ENCODE measurements at places on chromosomes 11 and 22.
A peak's percentile ranks its signal among the peaks of the same experiment; 100 is the strongest.

DNA sequence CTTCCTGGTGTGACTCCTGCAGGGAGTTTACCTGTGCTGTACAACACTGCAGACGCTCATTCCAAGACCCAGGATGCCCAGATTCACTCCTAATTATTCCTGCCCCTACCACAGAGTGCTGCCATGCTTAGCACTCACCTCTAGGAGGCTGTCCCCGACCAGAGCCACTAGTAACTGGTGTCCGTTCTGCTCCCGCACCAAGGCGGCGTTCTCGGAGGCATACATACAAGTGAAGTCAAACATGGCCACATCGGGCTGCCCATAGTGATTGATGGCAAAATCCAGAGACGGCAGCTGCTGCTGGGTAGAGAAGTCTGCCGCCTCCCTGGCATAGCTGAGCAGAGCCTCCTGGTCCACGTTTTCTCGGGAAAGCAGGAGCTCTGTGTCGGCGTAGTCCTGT, 122.3 kb upstream of the BID start:
- no peak for DNase-seq

- DNase-seq: no peak
These were observed 92.3 kb upstream of the ANO1 start for GRCh38 chr11:69985641-69986439.

- DNase-seq: peak; percentile 96
These were observed 6.7 kb upstream of the AHNAK start for GRCh38 chr11:62553080-62553838.

DNA sequence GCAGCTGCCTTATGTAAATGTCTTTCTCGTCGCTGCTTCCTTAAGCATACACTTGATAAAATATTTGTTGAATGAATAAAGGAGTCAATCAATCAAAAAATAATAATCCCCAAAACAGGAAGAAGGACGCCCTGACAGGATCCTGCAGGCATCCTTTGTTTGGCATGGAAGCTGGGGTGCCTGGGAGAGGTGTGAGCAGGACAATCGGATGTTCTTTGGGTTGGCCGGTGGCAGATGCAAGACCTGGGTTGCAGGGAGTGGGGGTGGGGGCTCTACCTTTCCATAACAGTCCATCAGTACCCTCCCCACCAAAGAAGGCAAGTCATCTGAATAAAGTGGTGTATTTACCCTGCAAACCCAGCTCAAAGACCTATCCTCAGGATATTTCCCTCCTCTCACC, 1.4 kb upstream of the SHANK2 start:
- no peak for DNase-seq

DNA sequence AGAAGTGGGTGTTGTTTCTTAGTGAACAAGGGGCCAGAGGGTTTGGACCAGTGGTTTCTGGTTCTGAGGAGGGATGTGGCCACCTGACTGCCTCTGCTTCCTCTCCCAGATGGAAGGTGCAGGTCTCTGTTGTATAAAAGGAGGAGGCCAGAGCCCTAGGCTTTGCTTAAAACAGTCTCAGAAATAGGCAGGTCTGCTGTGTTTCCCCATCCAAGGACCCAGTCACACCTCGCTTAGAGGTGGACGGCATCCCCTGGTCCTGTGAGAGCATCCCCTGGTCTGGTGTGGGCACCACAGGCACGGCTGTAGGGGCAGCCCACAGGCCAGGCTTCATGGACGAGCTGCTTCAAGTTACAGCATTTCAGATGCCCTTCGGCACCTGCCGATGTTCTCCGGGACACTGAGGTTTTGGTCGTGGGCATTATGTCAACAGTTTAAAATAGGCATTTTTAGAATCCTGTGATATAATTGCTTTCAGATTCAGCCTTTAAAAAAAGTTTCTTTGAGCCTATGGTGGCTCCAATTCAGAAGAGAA, 45.7 kb upstream of the SHANK2 start:
- DNase-seq: no peak

GRCh38 chr11:29534836-29535235, 482.0 kb downstream of the KCNA4 start:
- no peak for DNase-seq

- no peak for DNase-seq
These were observed 165.7 kb downstream of the LDLRAD3 start for GRCh38 chr11:36109590-36109849.

DNA sequence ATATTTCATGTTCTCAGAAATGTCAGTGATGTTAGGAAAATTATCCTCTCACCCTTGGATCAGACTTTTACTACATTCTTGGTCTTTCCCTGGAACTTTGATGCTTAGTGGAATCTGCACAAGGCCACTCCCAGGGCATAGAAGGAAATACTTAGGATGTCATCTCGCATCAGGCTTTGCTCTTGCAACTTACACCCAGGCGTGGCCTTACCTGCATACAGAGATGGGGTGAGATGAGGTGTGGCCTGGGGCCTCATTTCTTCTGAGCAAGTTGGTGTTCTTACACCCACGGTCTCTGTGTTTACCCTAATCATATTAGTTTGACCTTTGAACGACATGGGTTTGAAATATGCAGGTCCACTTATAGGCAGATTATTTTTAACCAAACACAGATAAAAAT, 19.0 kb upstream of the OR52K2 start:
- no peak for DNase-seq

All from fibroblast of lung (primary cell).